ENCODE measurements at places on chromosomes 4 and X.

- DNase-seq: no peak
Measured at GRCh38 chr4:21769404-21770147, 179.0 kb downstream of the KCNIP4 start.

GRCh38 chrX:105645667-105646357 lies 176.5 kb upstream of the NRK start:
- no peak for DNase-seq

DNA sequence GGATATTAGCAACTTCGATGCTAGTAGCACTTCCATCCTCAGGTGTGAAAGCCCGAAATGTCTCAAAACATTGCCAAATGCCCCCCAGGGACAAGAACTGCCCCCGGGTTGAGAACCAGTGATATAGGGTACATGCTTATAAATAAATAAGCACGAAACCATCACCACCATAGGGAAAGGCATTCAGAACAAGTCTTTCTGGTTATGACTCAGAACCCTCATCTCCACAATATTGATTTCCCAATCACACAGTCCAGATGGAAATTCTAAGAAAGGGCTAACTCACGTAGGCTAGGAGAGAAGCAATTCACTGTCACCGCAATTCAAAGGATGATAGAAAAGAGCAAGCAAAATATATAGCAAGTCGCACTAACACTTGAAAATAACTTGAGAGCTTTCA lies 84.8 kb downstream of the ANOS1 start:
- no peak for DNase-seq

GRCh38 chr4:21709031-21709430 lies 239.5 kb downstream of the KCNIP4 start:
- no peak for DNase-seq

GRCh38 chr4:96356591-96357370 lies 516.9 kb downstream of the PDHA2 start:
- DNase-seq: no peak

DNA sequence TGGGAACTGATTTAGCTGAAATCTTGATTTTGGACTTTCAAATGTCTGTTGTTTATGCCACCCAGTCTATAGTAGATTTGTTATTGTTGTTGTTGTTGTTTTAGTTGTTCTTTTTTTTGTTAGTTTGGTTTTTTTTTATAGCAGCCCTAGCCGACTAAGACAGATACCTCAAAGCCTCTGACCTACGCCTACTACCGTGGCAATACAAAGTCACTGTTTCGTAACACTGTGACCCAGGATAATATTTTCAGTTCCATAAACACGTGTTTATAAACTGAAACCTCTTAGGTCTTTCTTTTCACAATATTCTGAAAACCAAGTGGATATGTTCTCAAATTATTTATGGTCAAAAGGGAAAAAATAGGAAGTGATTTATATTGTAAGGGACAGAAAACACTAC lies 32.8 kb downstream of the VCX2 start:
- DNase-seq: no peak

DNA sequence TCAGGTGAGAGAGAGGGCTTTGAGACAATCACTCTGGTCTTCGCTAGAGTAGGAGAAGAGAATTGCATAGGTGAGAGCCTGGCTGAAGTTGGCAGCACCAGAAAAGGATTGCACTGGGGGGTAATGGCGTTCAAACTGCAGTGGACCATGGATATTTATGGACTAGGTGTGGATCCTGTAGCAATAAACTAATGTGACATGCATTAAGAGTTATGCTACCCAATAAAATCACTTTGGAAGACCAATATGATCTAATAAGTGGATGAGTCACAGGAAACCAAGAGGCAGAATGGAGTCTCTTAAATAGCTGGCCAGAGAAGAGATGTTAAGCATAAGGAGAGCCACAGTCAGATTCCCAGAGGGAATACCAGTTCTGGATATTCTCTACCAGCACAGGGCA lies 259.8 kb downstream of the FBXO8 start:
- no peak for DNase-seq

DNA sequence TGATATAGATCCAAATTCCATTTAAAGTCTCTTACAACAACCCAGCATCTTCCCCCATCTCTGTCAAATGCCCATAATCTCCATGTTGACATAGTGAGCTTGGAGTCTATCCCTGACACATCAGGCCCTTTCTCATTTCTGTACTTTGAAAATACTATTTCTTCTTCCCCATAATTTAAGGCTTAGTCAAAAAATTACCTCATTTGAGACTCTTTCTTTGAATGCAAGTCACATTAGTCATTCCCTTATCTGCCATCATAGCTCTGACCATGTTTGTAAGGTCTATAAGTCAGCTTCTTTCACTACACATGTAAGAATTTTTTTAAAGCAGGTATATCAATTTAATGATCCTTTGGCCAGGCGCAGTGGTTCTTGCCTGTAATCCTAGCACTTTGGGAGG lies 99.9 kb downstream of the DDX60 start:
- no peak for DNase-seq

DNA sequence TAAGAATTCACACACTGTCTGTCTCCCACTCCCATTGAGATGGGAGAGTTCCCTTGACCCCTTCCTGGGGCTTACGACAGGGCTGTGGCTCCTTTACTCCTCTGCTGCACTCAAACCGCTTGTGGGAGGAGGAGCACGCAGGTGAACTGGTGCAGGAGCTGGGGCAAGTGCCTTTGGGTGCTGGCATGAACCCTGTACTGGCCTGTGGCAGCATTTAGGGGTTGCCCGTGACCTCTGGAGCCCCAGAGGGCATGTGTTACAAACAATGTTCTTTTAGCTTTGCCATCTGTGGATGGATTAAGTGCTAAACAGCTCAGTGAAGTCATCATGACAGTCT lies 21.8 kb upstream of the FTHL17 start:
- no peak for DNase-seq

DNA sequence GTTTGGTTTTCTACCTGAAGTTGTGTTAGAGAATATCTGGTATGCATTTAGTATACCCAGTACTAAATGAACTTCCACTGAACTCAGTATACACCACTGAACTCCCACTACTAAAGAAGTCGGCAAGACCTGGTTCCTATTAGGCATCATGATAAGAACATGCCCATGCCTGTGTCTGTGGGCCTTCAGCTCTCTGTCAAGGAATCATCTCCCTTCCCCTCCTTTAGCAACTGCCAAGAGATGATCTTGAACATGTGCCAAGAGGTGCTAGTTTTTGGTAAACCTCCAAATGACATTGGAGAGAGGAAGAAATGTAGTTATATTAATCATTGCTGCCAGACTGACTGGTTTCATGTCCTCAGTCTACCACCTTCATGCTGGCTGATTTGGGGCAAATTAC lies 113.2 kb downstream of the ATP10D start:
- no peak for DNase-seq

- DNase-seq: no peak
Measured at GRCh38 chr4:174539571-174539970, 17.3 kb upstream of the HPGD start.

DNA sequence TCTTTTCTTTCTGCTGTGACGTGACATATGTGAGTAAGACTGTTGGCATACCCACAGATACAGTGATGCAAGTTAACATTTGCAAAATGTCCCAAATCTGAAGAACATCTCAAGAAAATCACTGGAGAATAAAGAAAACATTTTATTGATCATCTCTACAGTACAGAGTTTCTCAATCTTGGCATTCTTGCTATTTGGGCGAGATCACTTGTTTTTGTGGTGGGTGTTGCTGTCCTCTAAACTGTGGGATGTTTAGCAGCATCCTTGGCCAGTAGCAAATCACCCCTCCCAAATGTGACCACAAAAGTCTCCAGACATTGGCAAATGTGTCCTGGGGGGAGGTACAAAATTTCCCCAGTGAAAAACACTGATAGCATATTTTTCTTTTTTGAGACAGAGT lies 28.8 kb downstream of the AMELX start:
- DNase-seq: no peak

DNA sequence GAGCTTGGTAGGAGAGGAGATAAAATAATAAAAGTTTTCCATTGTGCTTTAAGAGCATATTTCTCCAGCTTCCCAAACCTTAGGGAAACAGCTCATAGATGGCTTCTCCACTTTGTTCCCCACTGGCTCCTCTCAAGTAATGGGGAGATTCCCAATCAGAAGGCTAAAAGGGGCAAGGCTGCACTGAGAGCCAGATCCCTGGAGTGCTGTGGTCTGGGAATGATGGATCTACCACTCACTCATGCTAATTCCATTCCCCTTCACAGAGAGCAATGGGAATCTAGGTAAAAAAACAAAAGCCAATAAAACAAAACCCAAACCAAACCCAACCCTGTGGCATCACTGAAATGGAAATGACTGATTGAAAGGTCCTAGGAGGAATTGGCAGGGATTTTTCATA lies 219.7 kb upstream of the MBNL3 start:
- no peak for DNase-seq

- no peak for DNase-seq
Measured at GRCh38 chr4:104966349-104967033, 180.2 kb upstream of the TET2 start.

GRCh38 chr4:38948551-38948950 lies 80.9 kb downstream of the FAM114A1 start:
- no peak for DNase-seq

- no peak for DNase-seq
Measured at GRCh38 chr4:157751631-157752030, 421.2 kb downstream of the GASK1B start.

GRCh38 chr4:72942565-72942964 lies 127.0 kb downstream of the COX18 start:
- DNase-seq: no peak

DNA sequence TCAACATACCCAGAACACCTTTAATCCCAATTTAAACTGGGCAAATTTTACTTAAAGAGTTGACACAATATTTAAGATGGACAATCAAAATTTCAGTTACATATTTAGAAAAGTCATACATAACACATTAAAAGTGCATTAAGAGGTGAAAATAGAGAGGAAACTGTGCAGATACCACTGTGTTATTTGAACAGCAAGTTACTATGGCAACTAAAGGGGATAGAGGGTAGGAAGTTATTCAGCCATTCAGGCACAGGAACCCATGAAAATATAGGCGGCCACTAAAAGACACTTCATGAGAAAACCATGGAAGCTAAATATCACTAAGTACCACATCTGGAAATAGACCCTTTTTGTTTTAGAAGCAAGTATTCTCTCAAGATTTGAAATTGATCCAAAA lies 75.1 kb downstream of the PDGFC start:
- DNase-seq: no peak

- no peak for DNase-seq
Measured at GRCh38 chr4:53997898-53998297, 66.5 kb downstream of the CHIC2 start.

GRCh38 chrX:54063361-54063760 lies 19.1 kb upstream of the PHF8 start:
- no peak for DNase-seq

DNA sequence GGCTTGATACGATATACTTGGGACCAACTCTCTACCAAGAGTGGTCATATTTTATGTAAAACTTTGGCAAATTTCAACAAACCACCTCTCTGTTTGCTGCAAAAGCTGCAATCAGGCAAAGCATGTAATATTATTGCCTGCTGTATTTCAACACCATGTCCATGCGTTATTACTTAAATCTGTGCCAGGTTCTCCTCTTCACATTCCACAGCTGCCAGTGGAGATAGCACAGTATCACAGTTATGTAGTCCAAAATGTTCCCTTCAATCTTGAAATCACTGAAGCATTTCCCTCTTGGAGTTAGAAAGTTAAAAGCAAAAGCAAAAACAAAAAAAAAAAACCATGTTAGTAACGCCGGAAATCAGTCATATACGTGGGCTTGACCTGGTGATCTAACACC lies 396.7 kb upstream of the MAGEC2 start:
- DNase-seq: no peak
